ENCODE measurements at places on chromosomes 7 and 10.

- DNase-seq = no peak
Observed at GRCh38 chr7:125878988-125879387, 949.4 kb upstream of the POT1 start.

DNA sequence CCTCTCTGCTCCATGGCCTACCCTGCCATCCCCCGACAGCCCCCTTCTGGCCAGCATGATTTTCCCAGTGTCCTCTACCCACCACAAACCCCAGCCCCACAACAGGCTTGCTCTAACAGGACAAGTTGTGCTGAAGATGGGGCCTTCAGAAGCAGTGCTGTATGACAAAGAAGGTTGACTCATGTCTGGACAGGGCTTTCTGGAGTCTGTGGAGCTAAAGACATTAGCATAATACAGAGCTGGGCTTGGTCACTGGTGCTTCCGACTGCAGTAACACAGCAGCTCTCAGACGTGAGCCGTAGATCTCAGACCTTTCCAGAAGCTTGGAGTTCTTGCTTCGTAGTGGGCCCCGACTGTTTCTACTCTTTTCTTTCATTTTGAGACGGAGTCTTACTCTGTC lies 100.5 kb downstream of the GTF2IRD1 start:
- no peak for DNase-seq

- DNase-seq = no peak
Observed at GRCh38 chr7:29974286-29974685, 15.3 kb downstream of the SCRN1 start.

DNA sequence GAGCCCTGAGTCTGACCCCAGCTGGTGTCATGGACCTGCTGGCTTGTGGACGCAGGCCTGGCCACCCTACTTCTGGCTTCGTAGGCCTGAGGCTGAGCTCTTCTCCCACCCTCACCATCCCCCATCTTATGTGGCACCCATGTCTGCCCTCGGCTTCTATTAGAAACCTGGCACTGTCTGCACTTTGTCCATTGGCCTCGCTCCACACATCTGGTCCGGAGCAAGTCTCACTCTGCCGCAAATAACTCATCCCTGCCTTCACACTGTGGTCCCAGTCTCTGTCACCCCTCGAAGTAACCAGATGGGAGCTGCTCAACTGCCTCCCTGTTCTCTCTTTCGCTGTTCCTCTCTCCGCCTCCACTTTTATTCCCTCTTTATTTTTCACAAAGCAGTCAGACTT lies 78.6 kb downstream of the TRRAP start:
- no peak for DNase-seq

DNA sequence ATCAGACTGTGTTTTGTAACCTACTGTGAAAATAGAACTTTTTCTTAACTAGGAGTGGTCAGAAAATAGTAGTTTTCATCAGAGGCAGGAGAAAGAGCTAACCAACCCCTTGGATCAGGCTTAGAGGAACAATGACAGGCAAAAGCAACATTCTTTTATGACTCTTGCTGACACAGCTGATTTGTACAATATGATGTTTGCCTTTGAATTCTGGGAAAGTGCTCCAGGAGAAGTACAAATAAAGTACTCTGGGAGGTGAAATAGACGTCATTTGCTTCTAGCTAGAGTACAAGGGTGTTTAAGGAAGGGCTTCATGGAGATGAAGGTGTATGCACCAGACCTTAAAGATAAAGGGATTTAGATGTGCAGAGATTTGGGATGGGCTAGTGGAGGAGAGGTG lies 75.1 kb upstream of the KIAA1217 start:
- DNase-seq = no peak

GRCh38 chr7:100275120-100275519 lies 32.4 kb upstream of the SPDYE3 start:
- DNase-seq = no peak

- DNase-seq = no peak
Observed at GRCh38 chr7:151174246-151175046, 7.0 kb upstream of the GBX1 start.

GRCh38 chr7:99665312-99666012 lies 14.3 kb downstream of the CYP3A5 start:
- no peak for DNase-seq

- DNase-seq = no peak
Observed at GRCh38 chr10:15364001-15364400, 7.1 kb downstream of the FAM171A1 start.

- no peak for DNase-seq
Observed at GRCh38 chr7:336810-337566, 47.0 kb downstream of the FOXL3 start.

DNA sequence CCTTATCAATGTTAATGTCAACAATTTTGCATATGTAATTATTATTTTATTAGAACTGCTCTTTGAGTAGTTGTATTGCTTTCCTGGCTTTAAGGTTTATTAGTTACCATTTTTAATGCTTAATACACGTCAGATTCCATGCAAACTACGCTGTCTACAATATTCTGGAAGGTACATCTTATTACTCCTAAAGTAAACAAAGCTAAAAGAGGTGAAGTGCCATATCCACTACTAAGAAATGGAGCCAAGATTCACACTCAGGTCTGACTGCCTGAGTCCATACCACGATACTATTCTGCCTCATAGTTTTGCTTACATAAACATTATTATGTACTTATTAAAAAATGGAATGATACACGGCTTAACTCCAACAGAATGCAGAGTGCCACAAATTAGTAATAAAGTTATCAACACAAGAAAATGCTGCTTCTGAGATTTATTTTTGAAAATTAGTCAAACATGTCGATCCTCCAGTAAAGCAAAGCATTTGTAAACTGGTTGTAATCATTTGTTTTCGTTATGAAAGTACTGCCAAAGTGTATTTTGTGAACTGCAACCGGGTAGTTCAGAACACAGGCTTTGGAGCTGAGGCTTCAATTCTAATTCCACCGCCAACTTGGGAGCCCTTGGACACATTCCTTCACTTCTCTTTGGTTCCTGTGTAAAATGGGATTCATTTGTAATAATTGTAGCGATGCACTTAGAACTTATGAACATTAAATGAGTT lies 1.1 kb upstream of the DMTF1 start:
- DNase-seq = no peak

DNA sequence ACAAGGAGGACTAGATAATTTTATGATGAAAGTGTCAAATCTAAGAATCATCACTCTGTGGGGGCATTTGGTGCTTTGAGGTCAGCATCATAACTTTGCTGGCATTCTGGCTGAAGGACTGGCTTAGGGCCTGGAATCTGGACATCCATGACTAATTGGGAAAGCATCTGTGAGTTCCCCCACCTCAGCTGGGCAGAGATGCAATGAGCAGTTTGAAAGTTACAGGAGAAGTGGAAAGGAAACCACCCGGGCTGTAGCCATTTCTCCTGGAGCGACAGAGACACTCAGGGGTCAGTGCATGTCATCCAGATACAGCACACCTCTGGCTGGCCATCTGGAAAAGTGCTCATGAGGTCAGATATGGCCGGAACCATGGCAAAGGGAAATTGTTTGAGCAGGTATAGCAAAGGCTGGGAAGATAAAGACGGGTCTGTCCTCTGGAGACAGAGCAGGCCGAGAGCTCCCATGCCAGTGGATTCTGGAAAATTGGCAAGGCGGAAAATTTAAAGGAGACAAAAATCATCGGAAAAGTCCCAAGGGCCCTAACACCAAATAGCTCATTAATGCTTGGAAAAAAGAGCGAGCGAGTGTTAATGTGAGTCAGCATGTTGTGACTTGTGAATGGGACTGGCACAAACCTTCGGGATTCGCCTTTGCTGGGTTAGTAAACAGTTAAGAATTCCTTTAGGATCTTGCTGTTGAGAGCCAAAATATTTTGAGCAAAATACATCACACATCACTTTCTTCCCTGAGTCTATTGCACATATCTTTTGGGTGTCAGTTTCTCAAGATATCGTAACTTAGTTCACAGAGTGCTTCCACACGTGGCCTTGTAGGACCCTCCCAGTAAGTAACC lies 188.4 kb upstream of the AGK start:
- DNase-seq = no peak

DNA sequence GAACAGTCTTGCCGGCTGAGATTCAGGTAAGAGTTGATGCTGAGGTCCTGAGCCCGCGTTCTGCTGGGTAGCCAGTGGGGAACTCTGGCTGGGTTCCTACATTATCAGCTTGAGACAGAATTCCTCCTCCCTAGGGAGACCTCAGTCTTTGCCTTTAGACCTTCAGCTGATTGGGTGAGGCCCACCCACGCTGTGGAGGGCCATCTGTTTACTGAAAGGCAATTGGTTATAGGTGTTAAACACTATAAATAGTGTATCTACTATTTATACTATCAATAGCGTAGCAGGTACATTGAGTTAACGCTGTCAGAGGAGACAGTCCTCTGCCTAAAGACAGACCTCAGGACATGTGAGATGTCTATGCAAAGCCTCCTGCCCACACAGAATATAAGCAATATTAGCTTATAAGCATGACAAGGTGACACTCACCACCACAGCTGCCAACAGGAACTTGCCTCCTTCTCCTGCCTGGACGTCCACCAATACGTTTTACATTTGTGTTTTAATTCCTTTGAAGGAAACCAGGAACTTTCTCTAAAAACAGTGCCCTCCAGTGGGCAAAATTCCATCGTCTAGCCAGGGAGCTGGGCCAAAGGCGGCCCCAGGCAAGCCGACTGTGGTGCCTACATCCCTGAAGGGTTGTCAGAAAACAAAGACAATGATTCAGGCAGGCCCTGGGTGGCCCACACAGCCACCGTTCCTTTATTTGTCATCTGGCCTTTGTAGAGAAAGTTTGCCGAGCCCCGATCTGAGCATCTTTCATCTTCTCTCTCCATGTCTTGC lies 58.8 kb downstream of the INSIG1 start:
- no peak for DNase-seq

DNA sequence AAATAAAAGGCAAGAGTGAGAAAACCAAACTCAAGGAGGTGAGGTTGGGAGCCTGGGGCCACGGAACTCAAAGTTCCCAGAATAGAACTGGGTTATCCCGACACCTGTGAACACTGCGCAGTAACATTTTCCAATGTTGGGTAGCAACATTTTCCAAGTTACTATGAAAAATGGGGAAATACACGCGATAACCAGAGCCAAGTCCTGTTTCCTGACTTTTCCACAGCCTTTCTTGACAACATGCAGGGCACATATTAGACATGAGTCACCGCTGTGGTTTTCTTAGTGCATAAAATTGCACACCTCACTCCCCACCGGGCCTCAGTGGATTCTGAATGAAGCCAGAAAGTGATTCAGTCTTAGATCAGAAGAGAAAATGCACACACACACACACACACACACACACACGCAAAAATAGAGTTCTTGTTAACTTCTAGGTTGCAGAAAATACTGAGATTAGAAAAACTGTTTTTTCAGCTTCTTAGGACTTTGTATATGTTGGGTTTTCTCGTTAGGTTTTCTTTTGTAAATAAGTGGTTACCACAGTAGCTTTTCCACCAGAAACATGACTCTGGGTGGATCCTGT lies 70.0 kb downstream of the CAMK1D start:
- no peak for DNase-seq

DNA sequence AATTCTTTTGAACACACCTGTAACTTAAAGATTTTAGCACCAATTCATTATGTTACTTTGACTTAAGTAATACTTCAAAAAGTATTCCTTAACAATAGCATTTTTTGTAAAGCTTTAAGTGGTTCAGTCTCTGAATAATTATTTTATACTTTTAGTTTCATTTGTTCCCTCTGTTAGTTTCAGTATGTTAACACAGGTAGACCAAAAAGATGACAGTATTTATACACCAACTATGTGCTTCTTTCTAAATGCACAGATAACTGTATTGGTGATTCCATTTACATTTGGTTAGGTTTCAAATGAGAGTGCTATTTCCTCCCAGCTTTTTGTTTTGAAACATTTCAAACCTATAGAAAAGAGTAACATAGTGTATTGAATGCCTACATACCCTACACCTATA lies 14.0 kb downstream of the RALA start:
- no peak for DNase-seq

DNA sequence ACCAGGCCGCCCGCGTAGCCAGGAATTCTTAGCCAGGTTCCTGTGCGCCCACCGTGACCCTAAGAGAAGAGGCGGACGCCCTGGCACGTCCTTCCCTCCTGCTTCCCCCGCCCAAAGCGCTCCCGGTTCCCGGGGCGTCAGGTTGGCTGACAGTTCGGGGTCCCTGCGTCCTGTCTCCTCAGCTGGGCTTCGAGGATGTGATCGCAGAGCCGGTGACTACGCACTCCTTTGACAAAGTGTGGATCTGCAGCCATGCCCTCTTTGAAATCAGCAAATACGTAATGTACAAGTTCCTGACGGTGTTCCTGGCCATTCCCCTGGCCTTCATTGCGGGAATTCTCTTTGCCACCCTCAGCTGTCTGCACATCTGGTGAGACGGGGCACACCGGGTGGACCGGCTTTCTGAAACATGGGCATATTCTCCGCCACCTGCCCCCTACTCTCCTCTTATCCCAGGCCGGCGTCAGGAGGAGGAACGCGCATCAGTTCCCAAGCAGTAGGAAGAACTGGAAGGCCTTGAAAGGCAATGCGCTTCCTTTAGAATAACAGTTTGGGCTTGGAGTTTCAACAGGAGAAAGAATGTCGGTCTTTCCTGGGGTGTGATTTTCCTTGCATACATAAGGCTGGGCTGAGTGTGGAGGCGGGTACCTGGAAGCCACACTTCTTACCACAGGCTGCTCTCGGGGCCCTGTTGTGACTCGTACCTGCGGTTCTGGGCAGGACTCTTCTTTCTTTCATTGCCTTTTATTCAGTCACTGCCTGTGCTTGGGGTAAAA lies 728 bp downstream of the CAV2 start:
- DNase-seq = no peak

GRCh38 chr7:83442911-83443310 lies 206.0 kb downstream of the SEMA3E start:
- DNase-seq = no peak

GRCh38 chr10:12348870-12349628 lies at the start of gene CAMK1D:
Gene CAMK1D, plus strand, starts transcription at chr10:12349547.
- DNase-seq = peak; percentile 55

- DNase-seq = no peak
Observed at GRCh38 chr10:69846293-69846921, 44.7 kb downstream of the COL13A1 start.

Data from esophagus squamous epithelium (tissue), 5 donors.